ENCODE measurements at places on chromosomes 5 and 9.
A peak's percentile ranks its signal among the peaks of the same experiment; 100 is the strongest.

GRCh38 chr9:114953959-114954358 is 23.6 kb upstream of the TNFSF8 start:
- DNase-seq = peak; percentile 92

- no peak for DNase-seq
These were observed 325.4 kb downstream of the TMEM38B start for GRCh38 chr9:106019702-106020101.

DNA sequence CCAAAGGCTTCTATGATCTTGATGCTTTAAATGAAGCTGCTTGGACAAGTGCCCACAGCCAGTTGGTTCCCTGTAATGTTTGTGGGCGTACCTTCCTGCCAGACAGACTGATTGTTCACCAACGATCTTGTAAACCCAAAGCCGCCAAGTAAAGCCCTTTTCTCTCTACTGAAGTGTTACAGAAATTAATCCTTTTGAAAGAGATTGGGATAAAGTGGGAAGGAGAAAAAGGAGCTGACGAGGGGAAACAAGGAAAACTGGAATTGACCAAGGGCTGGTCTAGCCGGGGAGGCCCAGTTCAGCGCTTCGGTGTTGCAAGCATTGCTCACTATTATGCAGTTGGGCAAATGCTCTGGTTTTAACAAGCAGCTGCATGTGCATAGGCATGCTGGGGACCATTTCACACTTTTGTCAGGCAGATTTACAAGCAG is 53.2 kb downstream of the ZNF474 start:
- peak; percentile 80 for DNase-seq

GRCh38 chr5:27479859-27480258 is 441.5 kb upstream of the CDH9 start:
- DNase-seq = no peak

DNA sequence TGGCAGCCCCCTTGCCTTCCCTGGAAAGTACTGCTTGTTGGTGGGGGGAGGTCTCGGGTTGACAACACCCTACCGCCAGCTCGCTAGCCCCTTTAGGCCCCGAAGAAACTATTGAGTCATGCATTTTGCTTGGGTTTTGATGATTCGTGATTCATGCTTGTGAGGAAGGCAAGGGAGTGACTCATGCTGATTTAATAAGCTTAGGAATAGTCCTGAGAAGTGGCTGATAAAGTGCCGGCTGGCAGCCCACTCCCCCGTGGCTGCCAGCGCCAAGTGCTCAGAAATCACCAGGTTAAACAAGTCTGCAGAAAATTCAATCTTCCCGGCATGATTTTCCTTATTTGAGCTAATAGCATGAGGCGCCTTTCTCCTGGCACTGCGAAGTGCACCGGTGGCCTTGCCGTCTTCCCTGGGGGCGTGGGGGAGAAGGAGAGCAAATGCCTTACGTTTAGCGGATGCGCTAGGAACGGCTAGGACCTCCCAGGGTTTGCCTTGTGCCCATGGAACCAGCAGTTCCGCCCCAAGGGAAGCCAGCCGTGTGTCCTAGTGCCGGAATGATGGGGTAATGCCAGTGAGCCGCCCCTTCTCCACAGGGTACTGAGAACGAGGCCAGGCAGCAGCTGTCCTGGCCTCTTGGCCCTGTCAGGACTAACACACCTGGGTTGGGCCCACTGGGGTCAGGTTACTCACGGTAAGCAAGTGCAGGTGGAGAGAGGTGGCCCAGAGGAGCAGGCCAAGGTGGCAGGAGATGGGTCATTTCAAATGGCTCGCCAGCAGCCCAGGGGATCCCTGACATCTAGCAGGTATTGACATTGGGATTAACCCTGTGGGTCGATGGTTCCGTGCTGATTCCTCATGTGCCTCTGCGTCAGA is 151.9 kb downstream of the MACROH2A1 start:
- peak; percentile 84 for DNase-seq

- DNase-seq = peak; percentile 67
These were observed 49.3 kb upstream of the ZNF366 start for GRCh38 chr5:72556351-72557166.

- no peak for DNase-seq
These were observed 14.1 kb downstream of the DUSP1 start for GRCh38 chr5:172756764-172757393.

- no peak for DNase-seq
These were observed 17.6 kb upstream of the NANS start for GRCh38 chr9:98038958-98039357.

GRCh38 chr5:95718203-95718602 is 12.9 kb upstream of the RHOBTB3 start:
- no peak for DNase-seq

GRCh38 chr5:142808878-142809598 is 38.9 kb downstream of the ARHGAP26 start:
- DNase-seq = no peak

GRCh38 chr5:91742550-91742949 is 359.4 kb upstream of the ARRDC3 start:
- DNase-seq = no peak

DNA sequence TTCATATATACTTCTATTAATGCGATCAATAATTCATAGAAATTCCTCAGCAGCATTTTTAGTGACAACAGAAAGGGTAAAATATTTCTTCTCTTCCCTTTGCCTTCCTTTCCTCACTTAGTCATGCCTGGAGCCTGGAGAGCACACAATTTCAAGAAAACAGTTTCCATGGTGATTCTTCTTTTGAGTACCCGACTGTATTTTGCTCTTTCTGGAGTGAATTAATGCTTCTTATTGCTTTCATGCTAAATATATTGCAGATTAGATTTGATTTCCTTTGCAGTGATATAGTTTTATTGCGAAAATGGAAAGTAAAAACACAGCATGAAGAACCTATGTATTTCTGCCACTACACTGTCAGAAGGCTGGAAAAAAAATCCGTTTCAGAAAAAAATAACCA is 153.5 kb downstream of the PPP2R2B start:
- no peak for DNase-seq

- DNase-seq = no peak
These were observed 129.8 kb downstream of the GADD45G start for GRCh38 chr9:89734600-89735041.

- no peak for DNase-seq
These were observed 120.2 kb downstream of the CARTPT start for GRCh38 chr5:71839096-71839884.

GRCh38 chr9:649128-650074 is 192.1 kb upstream of the DMRT1 start:
- no peak for DNase-seq

- DNase-seq = peak; percentile 80
These were observed 28.7 kb downstream of the NEK6 start for GRCh38 chr9:124286292-124286931.

DNA sequence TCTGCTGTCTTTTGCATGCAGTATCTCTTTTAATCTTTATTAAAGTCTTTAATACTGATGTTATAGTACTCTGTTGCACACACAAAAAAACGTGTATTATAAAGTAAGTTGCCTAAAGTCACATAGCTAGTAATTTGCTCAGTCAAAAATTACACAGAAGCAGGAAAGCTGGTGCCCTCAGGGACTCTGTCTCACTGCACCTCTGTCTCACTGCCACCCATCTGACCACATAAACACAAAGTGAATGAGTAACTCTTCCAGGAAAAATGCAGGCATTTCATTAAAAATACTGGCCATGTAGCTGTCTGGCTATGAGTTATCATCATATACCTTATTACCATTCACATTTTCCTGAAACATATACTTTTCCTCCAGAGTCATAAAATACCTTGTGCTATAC is 591.7 kb downstream of the CSNK1G3 start:
- DNase-seq = no peak
